ENCODE measurements at places on chromosomes 7 and 10.

- DNase-seq = no peak
These were observed 7.6 kb downstream of the CPA2 start for GRCh38 chr7:130274296-130274695.

- no peak for DNase-seq
These were observed 501.6 kb downstream of the GRID1 start for GRCh38 chr10:85864868-85865526.

DNA sequence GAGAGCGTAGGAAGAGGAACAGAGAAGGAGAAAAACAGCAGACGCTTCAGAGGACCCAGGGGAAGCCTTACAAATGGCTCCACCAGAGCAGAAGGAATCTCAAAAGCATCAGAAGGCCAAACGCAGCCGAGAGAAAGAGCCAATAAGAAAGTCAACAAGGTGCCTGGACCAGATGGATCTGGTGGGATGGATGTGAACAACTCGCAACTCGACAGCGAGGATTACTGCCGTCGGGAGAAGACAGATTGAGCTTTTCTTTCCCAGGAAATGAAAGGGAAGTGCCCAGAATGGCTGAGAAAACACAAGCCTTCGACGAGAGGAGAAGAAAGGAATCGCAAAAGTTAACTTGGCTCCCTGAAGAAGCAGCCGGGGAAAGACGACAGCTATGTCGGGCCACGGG, 132.8 kb upstream of the MGMT start:
- no peak for DNase-seq

- DNase-seq = no peak
These were observed 24.3 kb downstream of the ACTA2 start for GRCh38 chr10:88928254-88928653.
